ENCODE measurements at places on chromosomes 7 and 10.

DNA sequence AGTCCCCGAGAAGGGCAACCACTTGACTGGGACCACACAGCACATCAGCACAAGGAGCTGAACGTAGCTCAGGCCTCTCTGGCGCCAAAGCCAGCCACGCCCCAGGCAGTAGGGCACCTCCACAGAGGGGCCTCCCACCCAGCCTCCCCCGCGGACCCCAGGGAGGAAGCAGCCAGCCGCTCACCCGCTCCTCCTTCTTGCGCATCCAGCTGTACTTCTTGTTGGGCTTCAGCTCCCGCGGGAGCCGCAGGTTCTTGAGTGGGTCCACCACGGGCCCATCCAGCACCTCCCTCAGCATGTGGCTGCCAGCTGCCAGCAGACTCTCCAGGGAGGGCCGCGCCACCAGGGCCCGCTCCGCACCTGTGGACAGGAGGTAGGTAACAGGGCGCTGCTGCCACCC, 61.2 kb downstream of the TNRC18 start:
- DNase-seq = no peak

DNA sequence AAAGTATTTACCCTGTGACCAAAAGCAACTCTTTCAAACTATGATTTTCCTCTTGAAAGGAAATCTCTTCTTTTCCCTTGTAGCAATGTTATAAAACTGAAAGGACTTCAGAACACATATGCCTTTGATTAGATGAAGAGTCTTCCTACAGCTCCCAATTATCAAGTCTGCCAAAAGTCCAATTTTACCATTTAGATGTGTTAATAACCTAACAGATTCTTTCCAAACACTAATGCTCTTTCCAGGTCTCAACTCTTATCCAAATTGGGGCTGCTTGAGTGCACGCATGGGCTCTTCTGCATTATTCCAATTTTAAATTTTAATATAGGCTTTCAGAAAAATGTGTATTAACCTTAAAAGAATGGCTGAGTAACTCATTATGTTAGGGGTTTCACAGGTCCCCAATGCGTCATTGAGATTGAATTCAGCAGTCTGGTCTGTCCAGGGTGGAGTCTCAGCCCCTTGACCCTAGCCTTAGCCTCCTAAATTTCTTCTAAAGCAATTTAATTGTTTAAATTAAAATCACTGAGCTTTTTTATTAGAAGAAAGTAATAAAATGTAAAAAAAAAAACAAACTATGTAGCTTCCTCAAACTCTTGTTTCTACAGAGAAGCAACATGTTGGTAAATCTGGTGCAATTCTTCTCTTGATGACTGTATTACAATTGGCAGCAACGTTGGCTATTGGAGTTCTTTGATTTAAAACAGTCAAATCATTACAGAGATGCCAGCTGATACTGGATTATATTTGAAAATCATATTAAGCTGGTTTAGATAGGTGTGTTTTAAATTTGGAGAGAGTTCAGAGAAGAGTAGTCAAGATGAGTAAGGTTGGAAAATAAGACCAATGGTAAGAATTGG, 170.4 kb downstream of the DKK1 start:
- no peak for DNase-seq

DNA sequence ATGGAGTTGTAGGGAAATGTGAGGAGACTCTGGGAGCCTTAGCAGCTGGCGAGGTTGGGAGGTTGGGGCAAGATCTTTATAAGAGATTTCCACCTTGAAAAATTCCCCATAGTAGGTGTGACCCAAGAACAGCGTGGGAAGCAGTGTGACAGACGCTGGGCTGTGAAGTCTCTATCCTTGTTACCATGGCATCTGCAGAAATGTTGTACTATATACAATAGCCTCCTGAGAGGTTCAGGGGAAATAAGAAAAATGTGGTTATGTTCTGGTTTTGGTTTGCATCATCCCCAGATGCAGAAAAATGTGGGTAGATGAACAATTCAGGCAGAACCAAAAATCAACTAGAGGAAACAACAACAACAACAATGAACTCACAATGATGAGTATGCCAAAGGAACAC, 498.6 kb downstream of the SH2D4B start:
- DNase-seq = no peak

DNA sequence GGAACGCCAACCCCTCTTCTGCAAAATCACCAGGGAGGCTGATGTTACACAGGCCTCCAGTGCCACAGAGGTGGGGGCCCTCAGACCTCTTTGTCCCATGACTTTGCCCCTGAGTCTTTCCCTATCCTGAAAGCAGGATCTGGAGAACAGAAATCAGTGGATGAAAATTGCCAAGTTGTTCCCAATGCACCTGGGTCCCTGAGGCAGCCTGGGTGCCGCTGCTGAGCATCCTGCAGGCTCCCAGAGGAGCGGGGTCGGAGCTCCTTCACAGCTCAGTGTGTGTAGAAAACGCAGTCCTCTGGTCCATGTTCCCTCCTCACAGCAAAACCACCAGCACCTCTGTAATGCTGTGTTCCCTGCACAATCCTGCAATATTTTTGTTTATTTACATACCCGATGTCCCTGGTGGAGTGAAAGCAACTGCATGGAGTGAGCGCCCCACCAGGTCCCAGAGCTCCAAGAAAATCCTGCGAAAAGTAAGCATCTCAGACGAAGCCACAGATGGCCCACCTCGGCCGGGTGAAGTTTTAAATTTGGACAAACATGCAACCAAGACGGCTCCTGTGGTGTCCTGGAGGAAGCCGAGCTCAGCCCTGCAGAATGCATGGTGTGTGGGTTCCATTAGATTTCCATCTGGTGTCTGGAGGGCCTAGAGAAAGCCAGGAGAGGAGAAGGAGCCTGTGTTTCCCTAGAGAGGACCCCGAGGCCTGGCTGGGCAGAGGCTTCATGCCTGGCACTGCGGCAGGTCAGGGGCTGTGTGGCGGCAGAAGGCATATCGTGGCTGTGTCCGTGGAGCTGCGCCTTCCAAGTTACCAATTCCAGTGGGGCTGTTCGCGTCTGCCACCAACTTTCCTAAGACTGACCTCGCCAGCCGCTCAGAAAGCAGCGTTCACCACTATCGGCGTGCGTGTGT, 235.2 kb downstream of the WDR37 start:
- no peak for DNase-seq

DNA sequence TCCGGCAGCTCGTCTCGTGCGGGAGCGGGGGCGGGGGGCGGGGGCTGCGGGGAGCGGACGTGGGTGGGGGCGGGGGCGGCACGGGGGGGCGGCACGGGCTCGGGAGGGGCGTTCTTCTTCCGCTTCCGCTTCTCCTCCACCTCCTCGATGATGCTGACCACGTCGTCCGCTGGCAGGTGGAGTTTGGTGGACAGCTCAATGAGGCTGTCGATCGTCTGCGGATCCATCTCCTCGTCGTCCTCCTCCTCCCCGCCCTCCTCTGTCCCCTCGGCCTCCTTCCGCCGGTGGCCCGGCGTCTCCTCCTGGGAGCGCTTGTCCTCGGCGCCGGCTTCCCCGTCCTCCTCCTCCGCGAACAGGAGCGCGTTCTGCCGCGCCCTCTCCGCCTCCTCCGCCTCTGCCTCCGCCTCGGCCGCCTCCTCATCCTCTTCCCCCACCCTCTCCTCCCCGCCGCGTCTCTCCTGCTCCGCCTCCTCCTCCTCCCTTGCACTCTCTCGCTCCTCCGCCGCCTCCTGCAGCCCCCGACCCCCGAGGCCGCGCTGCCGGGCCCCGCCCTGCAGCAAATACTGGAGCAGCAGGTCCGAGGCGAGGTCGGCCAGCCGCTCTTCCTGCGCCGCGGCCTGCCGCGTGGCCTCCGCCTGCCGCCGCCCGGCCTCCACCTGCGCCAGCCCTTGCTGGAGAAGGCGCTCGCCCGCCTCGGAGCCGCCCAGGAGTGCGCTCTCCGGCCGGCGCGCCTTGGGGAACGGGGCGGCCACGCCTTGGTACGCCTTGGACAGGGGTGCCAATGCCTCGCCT, 1.9 kb downstream of the VGF start:
- no peak for DNase-seq

DNA sequence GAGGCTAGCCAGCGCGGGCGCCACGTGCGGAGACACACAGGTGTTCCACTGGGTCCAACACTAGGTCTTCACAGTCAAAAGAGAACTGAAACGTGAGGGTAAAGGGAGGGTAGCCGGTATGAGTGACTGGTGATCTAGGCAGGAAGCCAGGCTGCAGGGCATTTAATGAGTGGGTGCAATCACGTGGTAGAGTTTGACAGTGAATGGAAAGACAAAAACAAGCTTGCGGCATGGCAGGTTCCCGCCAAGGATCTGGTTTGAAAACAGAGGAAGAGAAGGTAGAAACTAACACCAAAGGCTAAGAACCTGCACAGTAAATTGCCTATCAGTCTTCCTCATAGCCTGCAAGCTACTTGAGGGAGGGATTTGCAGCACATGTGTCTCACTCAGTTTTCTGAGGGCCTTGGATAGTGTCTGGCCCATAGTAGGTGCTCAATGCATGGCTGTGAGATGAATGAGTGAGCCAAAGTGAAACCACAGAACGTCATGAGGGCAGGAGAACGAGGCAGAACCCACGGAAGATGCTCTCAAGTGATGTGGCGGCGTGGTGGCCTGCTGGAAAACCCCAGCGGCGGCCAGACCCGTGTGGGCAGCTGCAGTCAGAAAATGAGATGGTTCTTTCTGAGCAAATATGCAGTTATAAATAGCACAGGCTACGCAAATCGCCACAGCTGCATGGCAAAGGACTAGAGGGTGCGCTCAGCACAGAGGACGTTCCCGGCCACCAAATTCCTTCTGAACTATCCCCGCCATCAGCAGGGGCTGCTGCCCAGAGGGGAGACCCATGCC, 183.6 kb upstream of the NFE2L3 start:
- no peak for DNase-seq

DNA sequence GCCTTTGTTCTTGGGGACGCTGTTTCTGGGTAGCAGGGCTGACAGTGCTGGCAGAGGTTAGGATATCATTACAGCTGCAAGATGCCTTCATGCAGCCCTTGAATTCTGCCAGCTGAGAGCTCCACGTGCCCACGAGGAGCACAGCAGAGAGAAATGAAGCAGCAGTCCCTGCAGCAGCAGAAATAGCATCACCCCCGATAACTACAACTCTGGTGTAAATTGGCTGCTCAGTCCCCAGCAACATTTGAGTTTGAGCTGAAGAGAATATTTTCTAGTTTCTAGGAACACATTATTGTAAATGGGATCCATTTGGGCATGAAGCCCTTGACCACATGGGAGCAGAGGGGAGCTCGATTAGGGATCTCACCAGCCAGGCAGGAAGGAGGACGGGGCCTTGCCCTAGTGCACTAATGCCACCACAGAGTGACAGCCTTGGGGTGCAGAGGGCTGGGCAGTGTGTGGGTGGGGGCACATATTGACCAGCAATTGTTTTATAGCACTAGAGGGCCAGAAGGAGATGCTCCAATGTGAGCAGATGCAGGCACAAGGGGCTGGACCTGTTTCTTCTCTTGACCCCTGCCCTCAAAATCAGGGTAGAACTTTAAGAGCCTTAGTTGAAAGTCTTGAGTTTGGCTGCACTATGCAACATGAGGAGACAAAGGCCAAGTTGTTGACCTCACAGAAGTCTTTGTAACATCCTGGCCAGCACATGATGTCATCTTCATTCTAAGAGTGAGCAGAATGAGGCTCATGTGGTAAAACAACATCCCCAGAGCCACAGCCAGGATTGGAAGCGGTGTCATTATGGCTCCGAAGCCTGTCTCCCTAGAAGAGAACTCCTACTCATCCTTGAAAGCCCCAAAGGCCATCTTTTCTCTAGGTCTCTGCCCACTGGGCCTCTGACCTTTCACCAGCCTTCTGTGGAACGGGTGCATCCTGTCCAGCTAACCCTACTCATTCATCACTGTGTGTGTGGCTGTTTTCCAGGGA, 52.6 kb downstream of the ADCY1 start:
- DNase-seq = no peak

DNA sequence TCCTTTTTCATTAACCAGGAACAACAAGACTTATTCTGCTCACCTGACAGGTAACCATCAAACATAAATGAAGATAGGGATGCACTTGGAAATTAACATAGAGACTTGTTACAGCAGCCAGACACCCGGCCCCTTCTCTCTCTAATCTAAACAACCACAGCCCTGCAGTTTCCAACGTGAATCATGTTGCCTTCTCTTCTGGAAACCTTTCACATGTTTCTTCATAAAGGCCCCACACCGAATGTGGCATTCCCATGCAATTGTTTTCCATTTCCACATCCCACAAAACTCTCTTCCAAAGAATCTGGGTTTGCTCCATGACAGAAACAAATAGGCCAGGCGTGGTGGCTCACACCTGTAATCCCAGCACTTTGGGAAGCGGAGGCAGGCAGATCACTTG, 15.0 kb upstream of the WDR86 start:
- DNase-seq = no peak

Measured in stimulated activated CD8-positive, alpha-beta memory T cell treated with anti-CD3 and anti-CD28 coated beads, Interleukin-4, amount 100 ng/mL, for 1 hour (primary cell).